ENCODE measurements at places on chromosomes 1 and 21.
A peak's percentile ranks its signal among the peaks of the same experiment; 100 is the strongest.

- DNase-seq: no peak
Observed at GRCh38 chr1:27517301-27517700, 27.3 kb upstream of the WASF2 start.

- DNase-seq: no peak
Observed at GRCh38 chr21:42120903-42121535, 49.9 kb downstream of the UMODL1 start.

- DNase-seq: no peak
Observed at GRCh38 chr1:59132295-59132694, 164.6 kb upstream of the FGGY start.

GRCh38 chr1:19612530-19612929 lies 31.6 kb upstream of the NBL1 start:
- no peak for DNase-seq

- no peak for DNase-seq
Observed at GRCh38 chr1:55990007-55990406, 589.4 kb downstream of the PLPP3 start.

GRCh38 chr1:35929730-35930592 lies 944 bp upstream of the AGO3 start:
- peak; percentile 46 for DNase-seq

GRCh38 chr21:45207839-45208626 lies 79.7 kb downstream of the POFUT2 start:
- DNase-seq: no peak

DNA sequence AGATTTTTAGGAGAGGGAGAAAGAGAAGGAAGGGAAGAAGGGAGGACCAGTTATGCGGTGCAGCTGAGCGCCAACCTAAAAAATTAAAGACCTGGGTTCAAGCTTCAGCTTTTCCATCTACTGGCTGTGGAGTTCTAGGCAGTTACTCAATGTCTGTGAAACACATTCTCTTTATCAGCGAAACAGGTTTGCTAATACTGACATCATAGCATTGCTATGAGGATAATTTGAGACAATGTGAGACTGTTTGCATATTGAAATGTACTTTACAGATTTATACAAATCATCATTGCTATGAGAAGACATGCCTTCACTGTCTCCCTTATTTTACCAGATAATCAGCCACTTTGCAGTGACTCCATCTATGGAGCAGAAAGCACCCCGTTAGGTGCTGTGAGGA lies 222.9 kb upstream of the SGIP1 start:
- DNase-seq: no peak

DNA sequence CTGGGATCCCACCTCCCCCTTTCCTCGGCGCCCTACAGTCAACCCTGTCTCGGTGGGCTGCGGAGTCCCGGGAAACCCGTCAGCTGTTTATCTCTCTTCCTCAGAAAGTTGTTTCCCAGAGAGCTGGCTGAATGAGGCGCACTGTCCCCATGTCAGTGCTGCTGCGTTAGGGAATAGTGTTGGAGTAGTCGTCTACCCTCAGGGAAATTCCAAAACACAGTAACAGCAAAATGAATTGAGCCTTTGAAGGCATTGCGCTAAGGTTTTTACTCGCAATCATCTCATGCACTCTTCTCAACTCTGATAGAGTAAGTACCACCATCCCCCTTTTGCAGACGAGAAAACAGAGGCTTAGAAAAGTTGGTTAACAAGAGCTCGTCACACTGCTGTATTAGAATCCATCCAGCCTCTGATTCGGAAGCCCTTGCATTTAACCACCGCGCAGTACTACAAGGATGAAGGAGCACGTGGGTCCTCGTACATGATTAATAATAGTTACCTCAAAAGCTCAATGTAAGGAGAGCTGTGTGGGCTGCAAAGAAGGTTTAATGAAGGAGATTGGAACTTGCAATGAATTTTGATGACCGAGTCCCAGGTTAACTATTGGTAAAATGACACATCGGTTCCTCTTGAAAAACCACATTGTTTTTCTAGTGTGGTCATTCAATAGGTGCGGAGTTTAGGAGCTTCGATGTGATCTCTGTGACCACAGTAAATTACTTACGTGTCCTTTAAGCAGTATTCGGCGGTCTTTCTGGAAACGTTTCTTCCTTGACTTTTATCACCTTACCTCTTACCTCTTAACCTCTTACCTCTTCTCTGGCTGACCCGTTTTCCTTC lies 788 bp upstream of the EDEM3 start:
- peak; percentile 14 for DNase-seq

- DNase-seq: no peak
Observed at GRCh38 chr1:9746651-9747050, 77.1 kb downstream of the CLSTN1 start.

DNA sequence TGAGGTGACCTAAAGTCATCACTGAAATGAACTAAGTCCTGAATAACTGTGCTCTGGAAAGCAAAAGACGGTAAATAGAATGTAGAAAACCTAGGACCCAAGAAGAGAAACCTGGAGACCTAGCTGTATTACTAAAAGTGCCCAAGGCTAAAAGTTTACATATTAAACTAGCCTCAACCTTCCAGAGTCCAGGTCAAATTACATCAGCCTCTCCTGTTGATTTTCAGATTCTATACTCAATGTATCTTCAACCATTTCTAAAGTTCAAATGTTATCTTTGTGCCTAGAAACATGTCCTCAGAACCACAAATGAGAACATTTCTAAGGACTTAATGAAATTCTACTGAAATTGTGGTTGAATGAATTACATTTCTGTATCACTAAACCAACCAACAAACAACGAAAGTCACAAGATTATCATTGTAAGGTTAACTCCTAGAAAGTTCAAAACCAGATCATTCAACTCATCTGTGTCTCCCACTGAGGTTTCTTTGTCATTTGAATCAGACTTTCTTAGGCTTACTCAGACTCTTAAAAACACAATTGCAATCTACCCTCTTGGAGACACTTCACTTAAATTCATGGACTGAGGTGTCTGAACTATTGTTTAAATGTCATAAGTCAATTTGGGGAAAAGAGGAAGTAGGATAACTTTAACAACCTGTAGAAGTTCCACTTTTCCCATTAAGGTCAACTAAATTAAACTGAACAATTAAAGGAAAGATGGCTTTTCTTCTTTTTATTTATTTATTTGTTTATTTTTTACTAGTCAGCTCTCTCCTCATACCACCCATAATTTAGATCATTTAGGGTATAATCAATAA lies 207.7 kb downstream of the BARHL2 start:
- no peak for DNase-seq

DNA sequence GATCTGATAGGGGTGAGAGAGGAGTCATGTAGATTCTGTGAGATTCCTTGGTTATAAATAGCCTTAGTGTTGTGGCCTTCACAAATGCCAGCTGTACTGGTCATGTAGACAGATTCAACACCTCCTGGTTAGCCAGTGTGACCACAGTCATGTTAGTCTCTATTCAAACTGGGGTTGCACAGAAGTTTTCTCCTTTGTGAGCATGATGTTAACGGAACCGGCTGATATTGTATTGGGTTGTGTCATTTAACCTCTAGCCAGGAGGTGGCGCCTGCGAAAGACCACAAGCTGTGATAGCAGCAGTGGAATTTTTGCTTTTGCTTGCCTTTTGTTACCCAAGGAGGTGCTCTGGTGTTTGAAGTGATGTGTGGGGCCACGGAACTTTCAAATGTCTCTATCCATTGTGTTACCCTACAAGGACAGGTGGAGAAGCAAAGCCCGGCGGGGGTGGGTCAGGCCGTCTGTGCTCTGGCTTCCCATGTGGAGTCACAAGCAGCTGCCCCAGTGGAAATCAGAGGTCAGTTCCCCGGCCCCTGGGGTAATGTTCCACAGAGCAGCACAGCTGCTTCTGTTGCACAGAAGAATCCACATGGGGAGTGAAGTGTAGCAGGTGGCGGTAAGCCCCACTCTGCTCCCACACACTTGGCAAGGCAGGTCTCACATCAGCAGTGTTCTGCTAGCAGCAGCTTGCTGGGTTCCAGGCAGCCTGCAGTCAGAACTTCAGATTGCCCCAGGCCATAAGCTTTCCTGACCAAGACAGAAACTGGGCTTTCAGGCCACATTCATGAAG lies 112.6 kb downstream of the ADAMTS1 start:
- DNase-seq: peak; percentile 65

- peak; percentile 1 for DNase-seq
Observed at GRCh38 chr1:49307457-49307856, 530.8 kb upstream of the BEND5 start.

GRCh38 chr1:217770918-217771317 lies 139.8 kb downstream of the SPATA17 start:
- no peak for DNase-seq

- no peak for DNase-seq
Observed at GRCh38 chr1:156157966-156158365, 4.6 kb downstream of the SEMA4A start.

DNA sequence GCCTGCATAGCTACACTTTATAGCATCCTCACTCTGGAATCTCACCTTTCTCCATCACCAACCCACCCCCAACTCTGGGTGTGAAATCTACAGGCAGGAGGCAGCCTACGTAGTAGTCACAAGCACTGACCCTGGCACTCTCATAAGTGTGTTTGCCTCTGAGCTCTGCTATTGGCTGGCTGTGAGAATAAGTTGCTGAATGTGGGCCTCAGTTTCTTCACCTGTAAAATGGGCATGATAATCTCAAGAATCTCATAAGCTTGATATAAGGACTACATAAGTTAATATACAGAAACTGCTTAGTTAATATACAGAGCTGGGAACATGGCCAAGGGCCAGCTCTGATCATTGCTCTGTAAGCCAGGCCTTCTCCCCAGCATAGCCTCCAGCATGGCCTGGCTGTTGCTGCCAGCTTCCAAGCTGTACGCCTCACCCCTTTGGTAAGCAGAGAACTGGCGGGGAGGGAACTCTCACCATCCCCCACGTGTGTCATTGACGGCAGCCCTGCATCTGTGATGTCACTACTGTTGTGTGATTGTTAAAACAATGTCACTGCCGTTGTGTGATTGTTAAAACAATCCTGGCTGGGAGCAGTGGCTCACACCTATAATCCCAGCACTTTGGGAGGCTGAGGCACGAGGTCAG lies 53.3 kb downstream of the SYF2 start:
- DNase-seq: no peak

GRCh38 chr1:25550683-25551310 lies 7.4 kb downstream of the LDLRAP1 start:
- peak; percentile 44 for DNase-seq

- peak; percentile 42 for DNase-seq
Observed at GRCh38 chr1:152050886-152051675, 14.3 kb upstream of the S100A11 start.

GRCh38 chr1:11948822-11949458 lies 14.4 kb downstream of the PLOD1 start:
- peak; percentile 32 for DNase-seq

- DNase-seq: peak; percentile 88
Observed at GRCh38 chr1:215004121-215004827, 78.3 kb upstream of the KCNK2 start.

GRCh38 chr1:46298387-46298786 lies 5.0 kb downstream of the LRRC41 start:
- no peak for DNase-seq

GRCh38 chr21:44845418-44846223 lies 27.8 kb upstream of the SUMO3 start:
- peak; percentile 56 for DNase-seq

- DNase-seq: no peak
Observed at GRCh38 chr1:55316502-55316901, 101.3 kb upstream of the USP24 start.

DNA sequence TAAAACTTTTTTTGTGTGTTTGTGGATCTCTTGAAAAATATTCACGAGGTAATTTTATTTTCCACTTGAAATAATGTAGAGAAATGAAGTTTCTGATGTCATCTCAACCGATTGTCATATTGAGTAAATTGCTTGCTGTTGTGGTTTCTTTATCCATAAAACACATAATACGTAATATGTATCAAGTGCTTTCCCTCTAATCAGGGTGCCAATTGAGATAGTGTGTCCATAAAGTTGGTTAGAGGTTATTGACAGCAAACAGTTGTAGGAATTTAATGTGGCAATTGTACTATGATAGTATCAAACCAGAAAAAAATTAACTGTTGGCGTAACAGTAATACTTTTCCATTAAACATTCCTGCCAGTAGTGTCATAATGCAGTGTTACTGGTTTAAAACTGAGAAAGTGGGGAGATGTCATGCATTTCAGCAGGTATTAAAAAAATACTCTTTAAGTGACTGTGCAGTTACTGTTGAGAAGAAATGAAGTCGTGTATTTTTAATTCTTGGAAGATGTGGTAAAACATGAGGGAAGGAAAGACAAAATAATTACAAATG lies 38.3 kb downstream of the USP25 start:
- peak; percentile 26 for DNase-seq

DNA sequence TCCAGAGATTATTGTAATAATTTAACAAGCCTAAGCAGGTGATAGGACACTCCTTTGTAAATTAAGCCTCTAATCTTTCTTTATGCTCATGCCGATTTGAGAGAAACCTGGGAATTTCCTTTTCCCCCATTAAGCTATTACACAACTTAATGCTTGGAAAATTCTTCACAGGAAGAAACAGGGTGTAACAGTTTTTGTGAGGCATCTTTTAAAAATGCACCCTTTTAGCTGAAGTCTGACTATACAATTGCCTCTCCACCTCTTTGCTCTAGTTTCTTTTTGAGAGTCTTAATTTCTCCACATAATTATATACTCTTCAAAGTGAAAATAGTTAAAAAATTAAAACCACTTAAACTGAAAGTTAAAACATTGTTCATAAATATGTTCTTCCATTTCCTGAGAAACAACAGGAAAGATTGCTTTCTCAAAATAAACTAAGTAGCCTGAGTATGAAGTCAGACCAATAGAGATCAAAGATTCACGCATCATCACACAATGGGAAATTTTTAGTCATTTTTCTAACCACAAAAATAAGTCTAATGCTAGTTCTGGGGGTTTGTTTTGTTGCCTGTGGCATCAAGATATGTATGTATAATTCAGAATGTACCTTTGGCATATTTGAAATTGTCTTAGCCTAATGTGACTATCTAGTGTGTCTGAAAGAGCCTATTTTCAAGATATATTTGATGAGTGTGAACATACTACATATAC lies 34.7 kb downstream of the LRRC8D start:
- peak; percentile 40 for DNase-seq

DNA sequence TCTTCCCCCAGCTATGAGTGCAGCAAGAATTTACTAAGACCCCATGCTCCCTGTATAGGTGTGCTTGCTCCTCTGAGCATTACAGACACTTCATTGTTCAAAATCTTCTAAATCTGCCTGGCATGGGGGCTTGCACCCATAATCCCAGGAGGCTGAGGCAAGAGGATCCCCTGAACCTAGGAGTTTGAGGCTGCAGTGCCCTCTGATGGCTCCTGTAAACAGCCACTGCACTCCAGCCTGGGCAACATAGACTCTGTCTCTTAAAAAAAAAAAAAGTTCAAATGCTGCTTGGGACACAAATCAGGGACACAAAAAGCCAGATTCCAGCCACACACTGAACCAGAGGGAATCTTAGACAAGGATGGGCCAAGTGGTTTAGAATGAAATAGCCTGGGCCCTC lies 3.4 kb upstream of the ACOT7 start:
- DNase-seq: no peak

Measured in fibroblast of skin of scalp (primary cell).